ENCODE measurements at places on chromosomes 12 and 14.

DNA sequence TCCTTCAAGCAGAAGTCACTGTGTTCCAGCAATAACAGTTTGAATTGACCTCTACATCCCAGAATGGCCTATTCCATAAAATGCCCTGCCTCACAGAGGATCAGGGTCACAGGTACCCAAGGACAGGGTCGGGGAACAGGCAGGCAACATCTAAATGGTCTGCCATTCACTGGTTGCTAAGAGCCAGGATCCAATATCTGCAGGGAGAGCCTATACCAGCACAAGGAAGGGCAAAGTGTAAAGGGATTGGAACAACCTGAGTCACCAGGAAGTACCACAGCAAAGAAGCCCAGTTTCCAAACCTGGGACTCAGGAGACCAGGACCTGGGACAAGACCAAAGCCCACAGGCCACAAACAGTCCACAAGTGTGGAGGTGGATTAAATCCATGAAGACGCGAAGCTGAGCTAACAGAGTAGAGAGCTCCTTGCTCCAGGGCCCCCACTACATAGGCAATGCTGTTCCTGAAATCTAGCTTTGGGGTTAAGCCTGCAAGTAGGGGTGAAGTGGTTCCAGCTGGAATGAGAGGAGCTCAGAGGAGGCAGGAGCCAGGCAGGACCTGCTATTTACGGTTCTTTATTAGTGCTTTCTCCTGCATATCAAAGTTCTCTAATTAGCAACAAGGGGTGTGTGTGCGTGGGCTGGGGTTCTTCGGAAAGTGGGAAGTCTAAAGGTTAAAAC, 274.3 kb downstream of the BCL11B start:
- no peak for DNase-seq

- DNase-seq: no peak
Measured at GRCh38 chr14:81633496-81633895, 99.8 kb upstream of the SEL1L start.

GRCh38 chr12:127485528-127485927, 781.4 kb upstream of the TMEM132C start:
- DNase-seq: no peak

DNA sequence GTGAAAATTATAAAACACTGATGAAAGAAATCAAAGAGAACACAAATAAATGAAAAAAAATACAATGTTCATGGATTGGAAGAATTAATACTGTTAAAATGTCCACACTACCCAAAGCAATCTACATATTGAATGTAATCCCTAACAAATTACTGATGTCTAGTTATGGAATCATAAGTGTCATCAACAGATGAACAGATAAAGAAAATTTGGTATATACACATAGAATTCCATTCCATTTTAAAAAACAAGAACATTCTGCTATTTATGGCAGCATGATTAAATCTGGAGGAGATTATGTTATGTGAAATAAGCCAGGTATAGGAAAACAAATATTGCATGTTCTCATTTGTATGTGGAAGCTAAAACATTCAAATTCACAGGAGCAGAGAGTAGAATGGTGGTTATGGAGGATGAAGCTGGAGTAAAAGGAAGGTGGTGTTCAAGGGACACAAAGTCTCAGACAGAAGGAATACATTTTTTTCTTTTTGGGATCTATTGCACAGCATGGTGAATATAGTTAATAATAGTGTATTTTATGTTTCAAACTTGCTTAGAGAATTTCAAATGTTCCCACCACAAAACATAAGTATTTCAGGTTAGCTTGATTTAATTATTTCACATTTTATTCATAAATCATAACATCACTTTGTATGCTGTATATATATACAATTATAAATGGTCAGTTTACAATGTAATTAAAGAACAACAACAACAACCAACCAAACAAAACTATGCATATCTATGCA, 28.5 kb downstream of the A2M start:
- no peak for DNase-seq

- no peak for DNase-seq
Measured at GRCh38 chr14:70822530-70823185, 13.3 kb upstream of the MAP3K9 start.

DNA sequence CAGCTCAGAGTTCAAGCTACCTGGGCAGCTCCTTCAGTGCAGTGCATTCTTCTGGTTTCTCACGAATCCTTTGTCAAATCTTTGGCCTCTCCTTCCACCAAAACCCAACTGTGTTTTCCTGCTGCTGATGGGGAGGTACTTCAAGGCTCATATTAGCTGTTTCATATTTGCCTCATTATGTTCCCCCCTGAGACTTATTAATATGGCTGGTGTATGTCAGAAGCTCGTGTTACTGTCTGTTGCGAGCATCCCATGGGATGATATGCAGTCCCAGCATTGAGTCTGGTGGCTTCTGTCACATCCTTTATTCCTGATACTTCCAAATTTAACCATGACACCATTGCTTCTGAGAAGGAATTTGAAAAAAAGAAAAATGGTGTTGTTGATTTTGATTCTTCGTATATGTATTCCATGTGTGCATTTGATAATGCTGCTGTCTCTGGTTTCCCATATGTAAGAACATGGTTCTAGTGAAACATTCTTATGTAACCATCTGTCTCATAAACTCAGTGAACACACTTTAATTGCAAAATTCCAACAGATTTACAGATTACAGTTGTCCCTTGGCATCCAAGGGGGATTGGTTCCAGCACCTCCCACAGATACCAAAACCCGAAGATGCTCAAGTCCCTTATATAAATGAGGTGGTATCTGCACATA, 149.1 kb downstream of the KICS2 start:
- DNase-seq: no peak

GRCh38 chr12:96386794-96387193, 13.4 kb downstream of the CDK17 start:
- DNase-seq: no peak

DNA sequence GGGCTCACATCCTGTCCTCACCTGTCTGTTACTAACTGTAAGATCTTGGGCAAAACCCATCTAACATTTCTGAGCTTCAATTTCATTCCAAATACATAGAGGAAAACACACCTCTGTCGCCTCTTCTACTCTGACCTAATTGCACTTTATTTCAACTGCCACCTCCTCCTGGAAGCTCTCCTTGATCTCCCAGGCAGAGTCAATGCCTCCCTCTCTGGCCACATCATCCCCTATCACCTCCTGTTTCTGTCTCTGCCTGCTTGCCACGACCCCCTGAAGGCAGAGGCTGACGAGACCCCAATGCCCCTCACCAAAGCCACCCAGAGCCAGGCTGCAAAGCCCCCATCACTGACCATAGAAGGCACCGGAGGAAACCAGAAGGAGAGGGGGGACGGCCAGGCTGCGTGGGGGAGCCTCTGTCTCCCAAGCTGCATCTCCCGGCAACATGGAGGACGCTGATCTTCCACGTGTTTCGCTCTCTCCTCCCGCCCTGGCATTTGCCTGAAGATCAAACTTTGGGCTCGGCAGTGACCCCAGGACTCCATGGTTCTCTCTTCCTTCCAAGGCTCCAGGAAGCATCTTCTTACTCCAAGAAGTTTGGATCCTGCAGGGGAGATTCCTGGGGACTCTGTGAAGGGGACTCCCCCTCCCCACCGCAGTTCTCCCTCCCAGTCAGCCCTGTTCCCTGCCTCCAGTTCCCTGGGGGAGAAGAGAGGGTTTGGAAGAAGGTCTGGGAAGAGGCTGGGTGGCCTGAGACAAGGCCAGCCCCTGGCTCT, 50.1 kb upstream of the BCL11B start:
- DNase-seq: no peak

GRCh38 chr12:96213869-96214268, 19.7 kb downstream of the ELK3 start:
- DNase-seq: no peak

DNA sequence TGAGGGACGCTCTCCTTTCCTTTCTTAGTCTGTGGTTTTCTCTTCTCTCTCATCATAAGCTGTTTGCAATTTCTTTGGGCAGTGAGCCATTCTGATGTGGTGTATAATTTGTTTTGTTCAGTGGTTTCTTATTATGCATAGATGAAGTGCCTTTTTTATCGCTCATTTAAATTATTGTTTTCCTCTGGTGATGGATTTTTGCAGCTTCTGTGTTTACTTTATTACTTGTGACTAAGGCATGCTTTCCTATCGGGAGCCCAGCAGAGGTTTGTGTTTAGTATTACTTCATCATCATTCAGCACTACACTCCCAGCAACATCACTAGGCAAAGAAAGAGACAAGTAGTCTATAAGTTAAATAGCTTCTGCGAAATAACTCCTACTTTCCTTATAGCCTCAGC, 586.6 kb upstream of the NOVA1 start:
- DNase-seq: no peak

GRCh38 chr14:55928276-55928675, 189.9 kb upstream of the PELI2 start:
- DNase-seq: no peak

DNA sequence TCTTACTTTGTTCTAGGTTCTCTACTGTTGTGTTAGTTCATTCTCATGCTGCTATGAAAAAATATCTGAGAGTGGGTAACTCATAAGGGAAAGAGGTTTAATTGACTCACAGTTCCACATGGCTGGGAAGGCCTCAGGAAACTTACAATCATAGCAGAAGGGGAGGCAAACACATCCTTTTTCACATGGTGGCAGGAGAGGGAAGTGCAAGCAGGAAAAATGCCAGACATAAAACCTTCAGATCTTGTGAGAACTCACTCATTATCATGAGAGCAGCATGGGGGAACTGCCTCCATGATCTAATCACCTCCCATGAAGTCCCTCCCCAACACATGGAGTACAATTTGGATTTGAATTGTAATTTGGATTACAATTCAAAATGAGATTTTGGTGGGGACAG, 69.6 kb downstream of the MGST1 start:
- DNase-seq: no peak

GRCh38 chr12:23686095-23686494, 263.4 kb downstream of the SOX5 start:
- DNase-seq: no peak

DNA sequence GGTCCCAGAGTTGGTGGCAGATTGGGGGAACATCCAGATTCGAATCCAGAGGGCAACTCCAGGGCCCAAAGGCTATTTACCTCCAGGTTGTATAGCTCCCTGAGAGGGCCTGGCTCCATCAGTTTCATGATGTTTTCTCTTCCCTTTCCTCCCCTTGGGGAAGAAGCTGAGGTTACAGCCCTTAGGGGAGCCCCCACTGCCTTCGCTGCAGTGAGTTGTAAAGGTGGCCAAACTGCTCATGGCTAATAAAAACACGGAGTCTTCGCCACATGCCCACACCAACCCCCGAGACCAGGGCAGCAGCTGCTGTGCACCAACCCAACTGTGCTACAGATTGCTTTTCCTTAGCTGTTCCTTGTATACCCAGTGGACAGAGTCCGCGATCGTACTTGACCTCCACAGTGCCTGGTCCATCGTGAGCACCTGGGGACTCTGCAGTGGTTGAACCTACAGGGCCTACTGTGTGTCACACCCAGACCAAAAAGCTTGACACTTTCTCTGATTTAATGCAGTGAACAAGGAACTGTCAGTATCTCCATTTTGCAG, 20.9 kb downstream of the GALNT16 start:
- no peak for DNase-seq

- no peak for DNase-seq
Measured at GRCh38 chr12:19757317-19757877, 318.1 kb downstream of the AEBP2 start.

GRCh38 chr14:94388027-94388383, 397 bp downstream of the SERPINA1 start:
- DNase-seq: no peak

DNA sequence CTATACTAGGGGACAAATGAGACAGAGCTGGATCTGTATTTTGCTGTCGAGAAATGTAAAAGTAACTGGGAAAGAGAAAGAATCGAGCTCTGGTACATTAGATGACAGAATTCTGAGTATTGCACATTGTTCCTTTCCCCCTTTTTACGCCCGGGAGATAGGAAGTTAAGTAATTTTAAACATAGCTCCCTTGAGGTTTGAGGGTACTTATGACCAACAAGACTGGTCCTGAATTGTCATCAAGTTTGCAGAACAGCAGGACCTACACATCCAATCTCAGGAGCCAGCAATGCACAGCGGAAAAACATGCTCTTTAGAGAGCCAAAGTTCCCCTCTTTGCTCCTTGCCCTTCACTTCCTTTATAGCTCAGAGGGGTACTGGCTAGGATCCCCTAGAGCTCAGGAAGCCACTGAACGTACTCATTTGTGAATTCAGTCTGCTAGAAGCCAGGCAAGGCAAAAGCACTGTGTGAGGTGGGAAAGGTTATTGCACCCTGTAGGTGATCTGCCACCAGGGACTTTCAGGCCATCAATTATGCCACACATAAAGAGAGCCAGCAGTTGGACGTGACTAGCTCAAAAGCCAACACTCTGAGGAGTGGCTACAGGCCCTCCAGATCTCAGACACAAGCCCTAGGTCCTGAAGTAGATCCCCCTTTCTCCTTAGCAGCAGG, 333.8 kb downstream of the KCNH5 start:
- DNase-seq: no peak

DNA sequence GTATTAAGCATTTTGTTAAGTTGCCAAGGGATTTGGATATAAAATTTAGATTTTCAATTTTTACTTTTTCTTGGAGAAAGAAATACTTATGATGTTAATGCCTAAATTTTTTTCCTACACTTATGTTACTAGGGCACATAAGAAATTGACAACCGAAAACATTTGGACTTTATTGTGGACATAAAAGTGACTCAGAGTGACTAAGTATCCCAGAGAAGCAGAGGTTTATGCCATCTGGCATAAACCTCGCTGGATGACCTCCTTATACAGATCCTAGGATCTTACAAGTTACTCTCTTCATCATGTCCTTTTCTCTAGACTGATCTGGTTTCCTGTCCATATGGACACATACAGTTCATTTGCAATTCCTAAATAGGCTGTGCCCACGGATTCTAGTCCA, 89.8 kb downstream of the RERG start:
- no peak for DNase-seq

DNA sequence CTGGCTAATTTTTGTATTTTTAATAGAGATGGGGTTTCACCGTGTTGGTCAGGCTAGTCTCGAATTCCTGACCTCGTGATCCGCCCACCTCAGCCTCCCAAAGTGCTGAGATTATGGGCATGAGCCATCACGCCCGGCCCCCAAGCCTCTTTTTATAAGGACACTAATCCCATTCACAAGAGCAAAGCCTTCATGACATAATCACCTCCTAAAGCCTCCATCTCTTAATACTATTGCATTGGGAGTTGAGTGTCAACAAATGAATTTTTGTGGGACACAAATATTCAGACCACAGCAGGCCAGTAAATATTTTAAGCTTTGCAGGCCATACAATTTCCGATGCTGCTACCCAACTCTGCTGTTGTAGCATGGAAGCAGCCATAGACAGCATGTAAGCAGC, 10.9 kb downstream of the RNF212B start:
- DNase-seq: no peak

DNA sequence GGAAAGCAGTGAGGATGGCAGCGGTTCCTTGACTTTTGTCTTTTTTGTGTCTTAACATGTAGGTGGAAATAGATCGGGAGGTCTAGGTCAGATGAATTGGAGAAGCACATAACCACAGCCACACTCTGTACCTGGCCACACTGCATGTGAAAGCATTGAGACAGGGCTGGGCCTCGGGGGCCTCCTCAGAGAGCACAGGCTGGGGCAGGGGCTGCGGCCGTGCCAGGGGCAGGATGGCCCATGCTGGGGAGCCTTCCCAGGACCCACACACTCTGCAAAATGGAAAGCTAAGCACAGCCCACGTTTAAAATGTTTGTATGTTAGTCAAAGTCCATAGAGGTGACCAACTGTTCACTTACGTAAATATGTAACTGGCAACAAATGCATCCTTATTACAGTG, 76.7 kb downstream of the PIWIL1 start:
- DNase-seq: no peak

Measured in glomerular endothelial cell (primary cell).